Activated CD4-positive, CD25-positive, alpha-beta regulatory T cell (primary cell): ENCODE measurements at places on chromosomes 12 and 14.

DNA sequence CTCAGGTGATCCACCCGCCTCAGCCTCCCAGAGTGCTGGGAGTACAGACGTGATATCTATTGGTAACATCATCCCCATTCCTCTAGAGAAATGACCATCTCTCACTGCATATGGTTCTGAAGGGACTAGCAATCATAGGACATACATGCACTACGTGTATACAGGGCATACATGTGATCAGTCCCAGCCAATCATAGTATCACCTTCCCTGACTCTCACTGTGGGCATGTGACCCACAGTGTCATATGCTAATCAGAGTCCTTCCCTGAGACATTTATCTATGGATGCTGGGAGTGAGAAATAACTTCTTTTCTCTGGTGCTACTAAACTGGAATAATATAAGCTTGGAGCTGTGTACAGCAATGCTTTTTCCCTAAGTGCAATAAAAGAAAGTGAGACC is 12.1 kb upstream of the FBXW8 start:
- DNase-seq = no peak

DNA sequence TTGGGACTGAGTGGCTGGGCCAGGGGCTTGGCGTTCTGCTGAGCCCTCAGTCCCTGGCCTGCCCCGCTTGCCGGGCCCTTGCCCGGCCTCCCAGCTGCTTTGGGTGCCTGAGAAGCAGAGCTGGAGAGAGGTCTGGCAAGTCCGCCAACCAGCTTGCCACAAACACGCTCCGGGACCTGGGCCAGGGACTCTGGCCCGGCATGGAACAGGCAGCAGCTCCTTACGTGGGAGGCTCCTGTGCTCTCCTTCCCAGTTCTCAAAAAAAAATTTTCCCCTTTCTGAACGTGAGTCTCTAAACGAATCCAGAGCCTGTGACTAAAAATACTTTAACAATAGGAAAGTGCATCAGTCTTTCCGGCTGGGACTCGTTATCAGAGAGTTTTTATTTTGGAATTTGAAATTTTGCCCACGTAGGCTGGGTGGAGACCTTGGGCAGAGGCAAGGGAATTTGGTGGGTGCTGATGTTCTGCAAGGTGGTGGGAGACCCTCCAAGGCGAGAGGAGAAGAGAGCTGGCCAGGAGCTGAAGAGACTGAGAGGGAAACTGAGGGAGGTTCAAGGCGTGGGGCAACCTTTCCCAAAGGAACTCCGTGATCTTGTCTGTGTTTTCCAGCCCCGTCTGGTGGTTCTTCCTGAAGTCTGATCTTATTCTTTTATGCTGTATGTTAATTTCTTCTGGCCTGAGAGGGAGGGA is 6.8 kb upstream of the NR4A1 start:
- DNase-seq = no peak

- no peak for DNase-seq
Measured at GRCh38 chr14:99943620-99944019, 121.6 kb upstream of the EVL start.

DNA sequence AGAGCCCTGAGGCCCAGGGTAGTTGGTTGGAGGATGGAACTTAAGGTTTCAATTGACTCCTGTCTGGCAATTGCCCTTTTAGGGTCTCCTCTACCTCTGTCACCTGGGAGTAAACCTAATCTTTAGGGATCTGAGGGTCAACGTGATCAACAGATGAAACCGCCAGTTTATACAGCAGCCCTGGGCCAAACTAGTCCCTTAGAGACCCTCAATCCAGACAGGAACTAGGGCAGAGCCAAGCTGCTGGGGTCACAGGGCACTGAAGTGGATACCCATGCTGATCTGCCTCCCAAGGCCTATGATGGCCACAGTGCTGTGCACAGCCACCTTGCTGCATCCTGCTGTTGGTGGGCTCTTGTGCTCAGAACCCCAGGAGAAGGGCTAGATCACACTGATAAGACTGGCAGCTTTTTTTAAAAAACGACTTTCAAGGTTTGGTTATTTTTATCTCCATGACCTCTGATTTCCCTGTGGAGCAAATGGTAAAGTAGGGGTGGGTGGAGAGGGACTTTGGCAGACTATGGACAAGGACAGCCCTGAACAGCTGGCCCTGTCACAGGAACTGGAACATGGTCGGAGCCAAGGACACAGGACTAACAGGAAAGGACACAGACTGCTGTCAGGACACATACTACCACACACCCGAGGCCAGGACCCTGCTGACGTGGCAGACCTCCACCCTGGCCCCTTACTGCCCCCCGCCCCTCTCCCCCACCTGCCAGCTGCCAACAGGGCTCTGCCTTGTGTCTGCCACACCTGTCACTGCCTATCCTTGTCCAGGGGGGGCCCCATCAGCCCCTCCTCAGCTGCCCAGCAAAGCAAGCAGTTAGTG is 474 bp downstream of the FITM1 start:
- no peak for DNase-seq

DNA sequence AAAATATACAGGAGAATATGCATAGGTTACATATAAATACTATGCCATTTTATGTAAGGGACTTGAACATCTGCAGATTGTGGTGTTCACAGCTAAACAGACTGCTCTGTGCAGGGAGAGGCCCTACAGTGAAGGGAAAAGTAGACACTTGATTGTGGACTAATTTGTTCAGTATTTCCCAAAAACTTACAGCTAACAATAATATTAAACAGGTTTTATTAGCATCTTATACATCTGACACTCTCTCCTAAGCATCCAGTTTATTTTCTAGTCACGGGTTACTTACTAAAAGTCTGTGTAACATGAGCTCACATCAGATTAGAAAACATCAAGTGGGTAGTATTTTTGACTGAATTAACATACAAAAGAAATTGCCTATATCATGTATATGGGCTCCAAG is 53.3 kb upstream of the OR5AU1 start:
- no peak for DNase-seq

DNA sequence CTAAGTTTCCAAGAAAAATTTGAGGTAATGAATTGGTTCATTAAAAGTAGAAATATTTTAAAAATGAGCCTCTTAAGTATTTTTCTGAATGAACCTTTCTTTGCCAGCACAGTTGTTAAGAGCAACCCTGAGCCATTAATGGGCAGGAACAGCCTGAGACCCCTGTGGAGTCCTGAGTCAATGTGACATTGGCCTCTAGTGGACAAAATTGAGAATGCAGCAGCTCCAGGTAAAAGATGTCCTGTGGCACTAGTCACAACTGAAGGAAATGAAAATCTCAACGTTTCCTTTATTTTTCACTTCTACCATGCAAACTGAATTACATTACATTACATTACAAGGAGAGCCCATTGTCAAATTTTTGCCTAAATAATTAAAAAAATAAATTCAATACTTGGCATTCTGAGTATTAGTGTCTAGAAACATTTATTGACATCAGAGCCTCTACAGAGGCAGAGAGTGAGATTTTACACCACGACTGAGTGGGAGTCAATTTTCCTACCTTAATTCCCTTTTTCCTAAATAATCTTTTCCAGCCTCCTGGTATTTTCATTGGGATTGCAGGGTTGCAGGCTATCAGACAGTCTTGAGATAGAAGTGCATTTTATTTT is 135.7 kb downstream of the PPM1H start:
- no peak for DNase-seq
